ENCODE measurements at places on chromosomes 7 and 10. TPM values are rescaled to one million over a fixed set of nuclear protein-coding genes. Genes with fewer than 3 reads are reported as not detected.

GRCh38 chr7:88775838-88776237 is 16.3 kb downstream of the ZNF804B start:
- no peak for DNase-seq

DNA sequence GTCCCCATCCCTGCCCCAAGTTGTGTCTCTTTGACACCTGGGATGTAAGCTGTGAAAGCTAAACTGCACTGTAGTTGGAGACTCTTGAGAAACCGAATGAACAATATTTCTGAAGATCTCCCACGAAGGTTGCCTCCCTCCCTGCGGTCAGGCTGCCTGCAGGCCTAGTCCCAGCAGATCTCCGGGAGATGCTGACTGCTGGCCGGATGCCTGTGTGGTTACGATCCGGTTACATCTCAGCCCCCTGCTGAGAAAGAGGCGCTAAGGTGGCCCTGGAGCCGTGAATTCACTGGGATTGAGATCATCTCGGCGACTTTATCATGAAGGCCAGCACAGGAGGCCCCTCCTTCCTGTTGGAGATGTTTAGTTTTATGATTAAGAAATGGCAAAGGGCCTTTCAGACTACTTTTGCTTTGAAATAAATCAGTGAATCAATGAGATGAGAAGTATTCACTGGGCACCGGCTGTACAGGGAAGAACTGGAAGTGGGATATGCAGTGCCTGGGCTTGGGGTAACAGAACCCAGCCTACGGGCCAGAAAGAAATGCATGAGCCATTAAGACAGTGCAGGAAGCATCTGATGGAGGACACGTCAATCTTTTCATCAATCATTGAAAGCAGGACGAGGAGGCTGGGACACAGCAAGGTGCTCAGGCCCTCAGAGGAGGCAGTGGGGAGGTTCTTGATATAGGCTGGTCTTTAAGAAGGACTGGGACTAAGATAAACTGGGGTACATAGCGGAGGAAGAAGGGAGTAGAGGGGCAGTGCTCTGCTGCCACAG is 177.6 kb downstream of the PRKAG2 start:
- DNase-seq: no peak

- DNase-seq: no peak
Measured at GRCh38 chr7:122914812-122915211, 28.6 kb upstream of the CADPS2 start.

The CYP3A7 gene
- total RNA-seq: not detected

The DPCD gene
- total RNA-seq: 24.1 TPM
